Spleen (tissue), 13 donors: ENCODE measurements at places on chromosomes 1 and 21. TPM values are rescaled to one million over a fixed set of nuclear protein-coding genes. Genes with fewer than 3 reads are reported as not detected.

DNA sequence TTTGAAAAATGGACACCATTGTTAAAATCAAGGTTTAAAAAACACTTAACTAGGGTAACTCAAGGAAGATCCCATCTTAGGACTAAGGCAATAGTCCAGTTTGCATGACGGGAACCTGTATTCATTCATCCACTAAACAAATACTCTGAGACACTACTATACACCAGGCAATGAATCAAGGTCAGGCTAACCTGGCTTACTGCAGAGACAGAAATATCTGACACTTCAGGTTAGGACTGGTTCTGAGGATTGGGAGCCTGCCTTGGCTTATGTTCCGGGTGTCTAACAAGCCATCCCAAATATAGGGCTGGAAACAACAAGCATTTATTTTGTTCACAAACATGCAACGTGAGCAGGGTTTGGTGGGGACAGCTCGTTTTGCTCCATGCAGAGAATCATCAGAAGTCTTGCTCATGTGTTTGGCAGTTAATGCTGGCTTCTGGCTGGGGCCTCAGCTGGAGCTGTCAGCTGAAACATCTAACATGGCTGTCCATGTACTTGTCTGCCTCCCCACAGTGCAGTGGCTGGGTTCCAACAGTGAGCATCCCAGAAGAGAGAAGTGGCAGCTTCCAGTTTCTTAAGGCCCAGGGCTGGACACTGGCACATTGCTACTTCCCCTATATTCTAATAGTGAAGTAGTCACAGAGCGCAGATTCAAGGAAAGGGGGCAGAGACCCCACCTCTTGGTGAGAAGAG lies 37.0 kb upstream of the CAMK1G start:
- DNase-seq, result no peak

GRCh38 chr1:229130028-229130668 lies 140.8 kb upstream of the RAB4A start:
- DNase-seq, result no peak

Gene TAL1
- 12.9 TPM for total RNA-seq

Gene FCRL2
- 58.0 TPM for total RNA-seq
